ENCODE measurements at places on chromosomes 2 and 18.

DNA sequence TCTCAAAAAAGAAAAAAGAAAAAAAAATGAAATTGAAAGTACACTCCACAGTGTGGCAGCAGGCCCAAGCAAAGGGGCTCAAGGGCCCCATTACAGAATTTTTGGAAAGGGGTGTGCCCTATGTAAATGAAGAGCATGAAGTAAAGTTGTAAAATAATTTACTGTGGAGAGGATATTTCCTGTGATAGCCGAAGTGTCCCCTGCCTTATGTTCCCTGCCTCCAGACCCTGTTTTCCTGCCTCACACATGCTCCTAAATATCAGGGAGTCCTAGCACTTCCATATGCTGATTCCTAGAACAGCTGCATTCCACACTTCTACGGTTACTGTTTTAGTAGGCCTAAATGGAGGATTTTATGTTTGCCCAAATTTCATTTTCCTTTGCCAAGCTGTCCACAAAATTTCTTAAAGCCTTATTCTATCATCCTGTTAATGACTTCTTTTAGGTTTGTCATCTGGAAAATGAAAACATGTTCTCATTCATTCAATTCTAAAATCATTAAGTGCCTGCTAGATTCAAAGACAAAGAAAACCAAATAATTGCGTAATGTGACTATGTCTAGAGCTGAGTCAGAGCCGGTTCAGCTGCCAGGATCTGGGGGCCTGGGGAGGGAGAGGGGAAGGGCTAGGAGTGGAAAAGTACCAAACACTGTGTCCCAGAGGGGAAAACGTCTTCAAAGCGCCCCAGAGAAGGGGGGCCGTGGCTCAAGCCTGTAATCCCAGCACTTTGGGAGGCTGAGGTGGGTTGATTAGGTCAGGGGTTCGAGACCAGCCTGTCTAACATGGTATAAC lies 25.9 kb upstream of the IMPA2 start:
- DNase-seq: no peak

GRCh38 chr18:70400476-70400875 lies 111.6 kb downstream of the SOCS6 start:
- no peak for DNase-seq

DNA sequence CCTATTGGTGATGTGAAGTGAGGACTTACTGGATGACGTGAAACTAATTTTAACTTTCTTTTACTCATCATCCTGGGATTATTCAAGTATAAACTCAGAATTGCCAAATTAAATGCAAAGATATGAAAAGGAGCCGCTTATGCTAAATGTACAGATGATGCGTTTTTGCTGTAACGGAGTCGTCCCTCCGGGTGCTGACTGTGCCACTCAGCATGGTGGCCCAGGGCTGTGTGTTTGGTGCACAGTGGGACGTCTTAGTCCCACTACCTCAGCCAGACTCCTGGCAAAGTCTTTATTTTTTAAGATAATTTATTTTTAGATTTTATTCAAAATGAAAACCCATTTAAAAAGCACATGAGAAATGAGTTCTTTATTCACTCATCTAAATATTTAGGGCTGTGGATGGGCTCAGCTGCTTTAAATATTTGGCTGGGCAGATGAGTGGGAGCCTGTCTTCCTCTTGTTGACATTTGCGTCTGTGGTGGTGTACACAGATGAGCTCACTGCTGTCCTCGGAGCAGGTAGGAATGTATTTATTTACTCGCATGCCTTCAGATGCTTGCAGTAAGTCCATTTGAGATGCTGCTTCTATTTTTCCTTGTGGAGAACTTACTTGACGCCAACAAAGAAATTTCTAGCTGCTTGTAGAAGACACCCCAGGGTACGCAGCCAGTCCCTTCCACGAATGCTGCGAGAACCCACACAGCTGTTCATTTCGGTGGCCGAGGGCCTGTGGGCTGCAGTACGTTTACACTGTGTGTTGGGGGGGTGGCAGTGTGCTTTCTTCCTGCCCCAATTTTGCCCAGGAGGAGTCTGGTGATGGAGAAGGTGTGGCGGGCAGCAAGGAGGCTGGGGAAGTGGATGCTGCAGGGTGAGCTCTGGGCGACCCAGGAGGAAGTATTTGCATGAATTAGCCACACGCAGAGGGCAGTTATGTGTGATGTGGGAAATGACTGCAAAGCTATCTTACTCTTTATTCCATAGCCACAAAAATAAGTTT lies 105.0 kb downstream of the AGAP1 start:
- no peak for DNase-seq

GRCh38 chr2:144801325-144801724 lies 281.4 kb upstream of the ZEB2 start:
- no peak for DNase-seq

GRCh38 chr2:24469148-24469650 lies 21.9 kb upstream of the NCOA1 start:
- no peak for DNase-seq

GRCh38 chr2:51165534-51166260 lies 133.8 kb upstream of the NRXN1 start:
- no peak for DNase-seq

- DNase-seq: no peak
Measured at GRCh38 chr2:65353927-65354326, 78.5 kb downstream of the SPRED2 start.

DNA sequence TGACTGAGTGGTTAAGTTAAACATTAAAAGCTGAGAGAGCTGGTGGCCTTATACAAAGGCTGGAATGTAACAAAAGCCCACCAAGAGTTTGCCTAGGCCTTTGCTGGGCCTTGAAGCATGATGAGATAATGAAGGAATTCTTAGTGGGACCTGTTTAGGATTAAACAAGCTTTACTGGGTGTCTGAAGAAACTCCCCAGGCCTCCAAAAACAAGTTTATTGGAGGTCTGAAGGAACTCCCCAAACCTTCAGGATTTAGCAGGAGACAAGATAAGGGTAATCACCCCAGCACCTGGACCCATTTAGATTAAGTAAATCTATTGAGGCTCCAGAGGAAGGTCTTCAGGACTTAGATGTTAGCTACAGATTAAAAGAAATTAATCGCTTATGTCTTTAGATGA lies 18.7 kb downstream of the PCARE start:
- no peak for DNase-seq

DNA sequence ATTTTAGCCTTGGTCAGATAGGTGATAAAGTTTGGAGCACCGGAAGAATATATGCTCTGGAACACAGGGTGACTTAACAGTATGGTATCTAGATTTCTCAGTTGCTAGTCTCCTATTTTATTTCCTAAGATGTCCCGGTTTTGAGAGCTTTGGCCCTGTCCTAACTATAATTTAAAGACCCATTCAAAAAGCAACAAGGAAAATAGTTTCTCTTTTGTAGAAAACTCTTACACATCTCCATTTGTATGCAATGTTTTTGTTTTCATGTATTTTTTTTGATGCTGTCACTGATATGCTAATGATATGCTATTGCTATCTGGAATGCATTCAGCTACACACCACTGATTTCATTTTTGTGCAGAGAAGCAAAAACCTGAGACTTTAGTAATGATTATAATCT lies 237.8 kb downstream of the GPD2 start:
- no peak for DNase-seq

DNA sequence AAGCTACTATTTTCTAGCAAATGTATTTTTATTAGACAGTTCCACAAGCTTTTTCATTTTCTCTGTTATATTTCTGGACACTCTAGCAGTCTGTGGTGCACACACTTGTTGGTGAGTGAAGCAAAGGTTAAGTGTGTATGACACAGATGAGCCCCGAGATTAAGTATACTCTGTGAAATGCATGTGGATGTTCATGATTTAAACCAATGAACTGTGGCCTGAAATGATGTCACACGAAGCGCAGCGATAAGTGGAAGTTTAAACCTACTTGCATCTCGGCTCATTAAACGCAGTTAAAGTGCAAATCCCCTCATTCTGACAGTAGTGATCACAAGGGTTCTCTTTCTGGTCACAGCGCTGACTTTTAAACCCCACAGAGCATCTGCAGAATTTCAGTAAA lies 1488.8 kb upstream of the NXPH2 start:
- no peak for DNase-seq

DNA sequence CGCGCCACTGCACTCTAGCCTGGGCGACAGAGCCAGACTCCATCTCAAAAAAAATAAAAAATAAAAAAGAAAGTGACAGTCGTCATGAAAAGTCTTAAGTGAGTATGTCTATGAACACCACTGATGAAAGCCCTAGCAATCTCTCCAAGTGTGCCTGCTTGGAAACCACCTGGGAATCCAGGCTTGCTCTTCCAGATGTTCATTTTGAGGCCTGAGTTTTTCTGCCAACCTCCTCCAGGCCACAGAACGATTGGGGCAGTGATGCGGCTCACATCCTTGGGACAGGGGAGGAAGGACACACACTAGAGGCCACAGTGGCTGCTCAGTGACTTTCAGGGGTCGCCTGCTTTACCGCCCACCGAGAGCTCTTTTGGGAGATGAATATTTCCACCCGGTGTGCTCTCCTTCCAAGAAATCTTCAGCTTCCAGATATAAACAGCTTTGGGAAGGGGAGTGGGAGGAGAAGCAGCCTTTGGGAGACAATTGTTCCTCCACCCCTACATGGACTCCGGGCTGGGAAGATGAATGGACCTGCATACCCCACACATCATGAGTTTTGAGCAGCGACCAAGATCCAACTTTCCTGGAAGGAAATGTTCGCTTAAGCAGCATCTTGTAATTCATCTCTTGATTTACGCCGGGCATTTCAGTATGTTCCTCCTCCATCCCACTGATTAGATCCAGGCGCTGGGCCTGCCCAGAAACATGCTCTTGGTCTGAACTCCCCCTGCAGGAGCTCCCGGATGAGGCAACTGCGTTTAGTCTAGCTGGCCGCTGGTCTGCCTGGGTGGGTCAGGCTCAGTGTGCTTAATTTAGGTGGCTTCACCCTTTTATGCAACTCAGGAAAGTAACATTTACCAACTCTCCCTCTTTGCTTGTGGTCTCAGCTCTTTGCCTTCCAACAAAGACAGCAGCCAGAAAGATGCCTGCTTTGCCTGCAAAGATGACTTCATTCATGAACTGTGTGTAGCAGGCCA lies 6.2 kb upstream of the ARMC9 start:
- DNase-seq: no peak

DNA sequence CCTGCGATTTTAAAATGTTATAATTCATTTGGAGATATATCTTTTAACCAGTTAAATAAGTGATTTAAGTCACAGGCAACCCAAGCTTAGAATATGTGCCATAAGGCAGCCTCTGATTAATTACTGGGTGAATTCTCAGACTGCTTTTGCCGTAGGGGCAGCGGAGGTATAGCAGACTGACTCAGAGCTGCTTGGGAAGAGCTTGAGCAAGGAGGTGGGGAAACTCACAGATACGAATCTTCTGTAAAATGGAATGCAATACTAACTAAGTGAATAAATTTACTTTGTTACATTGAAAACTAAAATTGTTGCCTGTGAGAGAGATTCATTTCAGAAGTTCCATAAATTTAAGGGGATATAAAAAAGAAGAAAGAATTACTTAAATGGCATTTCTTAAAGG lies 115.4 kb downstream of the KYNU start:
- DNase-seq: no peak

DNA sequence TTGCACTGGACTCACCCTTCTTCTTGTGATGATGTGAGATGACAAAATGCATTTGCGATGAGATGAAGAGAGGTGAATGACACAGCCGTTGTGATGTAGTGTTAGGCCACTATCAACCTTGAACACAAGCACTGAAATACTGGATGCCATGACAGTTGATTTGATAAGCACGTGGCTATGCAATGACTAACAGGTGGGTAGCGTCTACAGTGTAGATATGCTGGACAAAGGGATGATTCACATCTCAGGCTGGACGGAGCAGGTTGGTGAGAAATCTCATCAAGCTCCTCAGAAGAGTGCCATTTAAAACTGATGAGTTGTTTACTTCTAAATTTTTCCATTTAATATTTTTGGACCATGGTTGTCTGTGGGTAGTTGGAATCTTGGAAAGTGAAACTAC lies 375.8 kb upstream of the LYPD1 start:
- DNase-seq: no peak

DNA sequence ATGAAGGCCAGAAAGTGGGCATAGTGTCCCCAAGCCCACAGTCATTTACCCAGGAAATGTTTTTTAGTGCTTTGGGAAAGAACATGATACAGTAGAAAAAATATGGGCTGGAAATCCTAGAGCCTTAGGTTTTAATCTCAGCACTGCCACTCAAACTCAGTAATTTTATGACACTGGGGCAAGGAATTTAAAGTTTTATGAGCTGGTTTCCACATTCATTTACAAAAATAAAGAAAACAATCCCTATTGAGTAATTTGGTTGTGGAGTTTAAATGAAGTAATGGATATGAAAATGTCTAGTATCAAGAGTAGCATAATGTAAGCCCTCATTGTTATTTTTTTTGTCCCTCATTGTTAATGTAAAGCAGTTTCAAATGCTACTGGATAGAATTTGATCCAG lies 51.5 kb upstream of the FRZB start:
- DNase-seq: no peak

GRCh38 chr18:1252936-1253335 lies 348.3 kb downstream of the ADCYAP1 start:
- no peak for DNase-seq

GRCh38 chr2:70919672-70920366 lies 15.9 kb upstream of the ATP6V1B1 start:
- peak; percentile 36 for DNase-seq

GRCh38 chr18:30432349-30432748 lies 610.2 kb downstream of the DSC3 start:
- no peak for DNase-seq

- no peak for DNase-seq
Measured at GRCh38 chr18:39350945-39351344, 1785.3 kb upstream of the CELF4 start.

GRCh38 chr18:33113416-33113815 lies 327.1 kb downstream of the CCDC178 start:
- no peak for DNase-seq

DNA sequence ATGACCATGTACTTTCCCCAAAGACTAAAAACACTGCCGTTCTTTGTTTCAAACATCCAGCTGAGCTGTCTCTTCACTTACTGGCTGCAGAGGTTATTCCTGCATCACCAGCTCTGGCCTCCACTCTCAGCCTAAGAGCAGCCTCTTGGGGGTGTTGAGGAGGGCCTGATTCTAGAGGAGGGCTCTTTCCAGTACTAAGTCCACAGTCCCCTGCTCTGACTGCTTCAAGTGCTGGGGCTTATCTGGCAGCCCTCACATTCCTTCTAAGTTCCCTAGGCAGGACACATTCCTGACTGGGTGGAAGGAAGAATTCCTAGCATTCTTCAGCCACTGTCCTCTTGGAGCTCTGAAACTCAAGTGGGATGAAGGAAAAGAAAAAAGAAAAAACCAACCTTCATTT lies 32.9 kb upstream of the EHBP1 start:
- no peak for DNase-seq

Measured in stimulated activated CD8-positive, alpha-beta memory T cell treated with anti-CD3 and anti-CD28 coated beads, Interleukin-7, amount 100 ng/mL, for 48 hours (primary cell).